ENCODE measurements at places on chromosomes 2 and 18.

GRCh38 chr18:11167778-11168177, 18.4 kb upstream of the PIEZO2 start:
- no peak for DNase-seq

GRCh38 chr18:35713545-35713944, 132.0 kb downstream of the GALNT1 start:
- no peak for DNase-seq

GRCh38 chr18:2354292-2354691, 217.0 kb downstream of the METTL4 start:
- no peak for DNase-seq

DNA sequence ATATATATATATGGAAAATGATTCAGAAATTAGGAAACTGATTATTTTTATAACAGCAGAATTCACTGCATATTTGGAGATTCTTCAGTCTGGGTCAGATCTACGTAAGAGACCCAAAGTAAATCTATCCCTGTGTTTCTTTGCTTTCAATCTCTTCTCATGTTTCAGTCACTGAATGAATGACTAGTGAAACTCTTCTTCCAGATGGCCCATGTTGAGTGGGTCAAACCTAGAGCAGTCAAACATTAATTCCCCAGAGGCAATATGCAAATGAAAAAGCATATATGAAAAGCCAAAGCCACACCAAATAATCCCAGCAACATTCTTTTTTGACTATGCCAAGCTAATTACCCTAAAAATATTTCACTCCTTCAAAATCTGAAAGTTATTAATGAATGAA, 317.3 kb downstream of the RBM43 start:
- no peak for DNase-seq

DNA sequence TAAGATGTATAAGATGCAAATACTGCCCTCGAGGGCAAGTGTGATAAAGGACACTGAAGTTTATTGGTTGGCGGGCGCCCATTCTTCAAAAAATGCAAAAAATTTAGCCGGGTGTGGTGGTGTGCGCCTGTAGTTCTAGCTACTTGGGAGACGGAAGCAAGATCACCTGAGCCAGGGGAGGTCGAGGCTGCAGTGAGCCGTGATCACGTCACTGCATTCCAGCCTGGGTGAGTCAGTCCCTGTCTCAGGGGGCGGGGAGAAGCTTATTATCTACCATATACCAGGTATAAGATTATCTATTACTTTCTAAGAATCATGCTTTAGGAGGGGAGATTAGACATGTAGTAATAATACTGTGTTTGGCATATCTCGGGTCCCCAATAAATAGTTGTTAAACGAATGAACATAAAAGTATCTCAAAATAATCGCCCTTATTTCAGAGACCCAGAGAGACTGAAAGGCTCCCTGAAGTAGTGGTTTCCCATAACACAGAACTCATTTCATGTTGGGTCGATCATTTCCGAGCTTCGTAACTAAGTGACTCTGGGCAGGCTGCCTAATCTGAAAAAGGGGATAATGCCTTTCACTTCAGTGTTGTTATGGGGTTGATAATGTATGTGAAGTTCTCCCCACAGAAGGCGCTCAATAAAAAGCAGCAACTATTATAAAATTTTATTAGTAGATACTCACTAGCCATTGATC, 1.2 kb upstream of the SELENOI start:
- DNase-seq: no peak

DNA sequence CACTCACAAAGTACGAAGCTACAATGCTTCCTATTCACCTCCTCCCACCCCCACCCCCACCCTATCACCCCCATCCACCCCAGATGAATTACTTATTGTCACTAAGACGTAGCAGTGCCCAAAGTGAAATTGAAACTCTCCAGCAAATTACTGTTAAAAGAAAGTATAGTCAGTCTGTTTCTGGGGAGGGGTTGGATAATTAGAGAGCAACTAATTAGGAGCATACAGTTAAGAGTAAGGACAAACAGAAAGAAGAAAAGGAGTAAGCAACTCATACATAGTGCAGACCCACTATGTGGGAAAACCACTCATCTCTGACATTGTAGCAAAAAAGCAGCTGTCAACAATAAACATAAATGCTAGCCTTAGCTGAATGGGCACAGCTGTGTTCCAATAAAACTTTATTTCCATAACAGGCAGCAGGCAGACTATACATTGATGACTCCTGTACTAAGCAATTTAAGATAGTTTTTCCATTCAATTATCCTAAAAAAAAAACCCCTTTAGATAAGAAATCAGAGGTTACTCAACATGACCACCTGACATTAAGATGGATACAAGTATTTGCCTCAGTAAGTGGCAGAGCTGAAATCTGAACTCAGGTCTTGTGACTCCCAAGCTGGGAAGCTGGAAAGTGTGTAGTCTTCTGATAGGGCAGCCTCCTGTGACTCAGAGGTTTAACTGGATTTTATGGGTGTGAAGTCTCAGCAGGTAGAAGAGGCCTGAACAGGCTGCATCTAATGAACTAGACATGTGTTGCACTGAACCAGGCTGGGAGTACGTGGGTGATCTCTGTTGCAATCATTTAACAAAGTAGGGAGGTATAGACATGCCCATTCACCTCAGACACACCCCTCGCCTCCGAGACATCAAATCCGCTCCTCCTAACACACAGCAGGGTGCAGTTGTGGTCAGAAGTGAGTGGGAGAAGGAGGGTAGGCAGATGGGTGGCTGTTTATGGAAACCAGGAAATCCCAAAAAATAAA, 171.8 kb upstream of the KLF7 start:
- DNase-seq: no peak

- no peak for DNase-seq
Observed at GRCh38 chr2:186575302-186575701, 14.6 kb upstream of the ITGAV start.

- DNase-seq: no peak
Observed at GRCh38 chr2:213251618-213252017, 32.6 kb upstream of the SPAG16 start.

GRCh38 chr2:217451666-217452065, 551.1 kb downstream of the TNS1 start:
- DNase-seq: no peak

DNA sequence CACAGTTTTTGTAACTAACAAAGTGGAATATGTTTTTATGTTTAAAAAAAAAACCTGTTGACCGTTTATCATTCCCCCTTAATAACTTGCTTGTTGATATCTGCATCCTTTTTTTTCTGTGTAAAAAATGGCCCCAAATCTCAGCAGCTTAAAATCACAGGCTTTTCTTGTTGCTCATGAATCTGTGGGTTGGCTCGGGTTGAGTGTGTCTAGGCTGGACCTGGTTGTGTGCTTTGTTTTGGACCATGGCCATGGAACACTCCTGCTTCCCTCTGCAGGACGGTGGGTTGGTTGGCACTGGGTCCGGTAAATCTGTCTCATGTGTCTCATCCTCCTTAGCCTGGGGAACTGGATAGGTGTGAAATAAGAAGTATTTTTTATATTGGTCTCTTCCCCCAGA, 139.0 kb upstream of the LINC00305 start:
- no peak for DNase-seq

DNA sequence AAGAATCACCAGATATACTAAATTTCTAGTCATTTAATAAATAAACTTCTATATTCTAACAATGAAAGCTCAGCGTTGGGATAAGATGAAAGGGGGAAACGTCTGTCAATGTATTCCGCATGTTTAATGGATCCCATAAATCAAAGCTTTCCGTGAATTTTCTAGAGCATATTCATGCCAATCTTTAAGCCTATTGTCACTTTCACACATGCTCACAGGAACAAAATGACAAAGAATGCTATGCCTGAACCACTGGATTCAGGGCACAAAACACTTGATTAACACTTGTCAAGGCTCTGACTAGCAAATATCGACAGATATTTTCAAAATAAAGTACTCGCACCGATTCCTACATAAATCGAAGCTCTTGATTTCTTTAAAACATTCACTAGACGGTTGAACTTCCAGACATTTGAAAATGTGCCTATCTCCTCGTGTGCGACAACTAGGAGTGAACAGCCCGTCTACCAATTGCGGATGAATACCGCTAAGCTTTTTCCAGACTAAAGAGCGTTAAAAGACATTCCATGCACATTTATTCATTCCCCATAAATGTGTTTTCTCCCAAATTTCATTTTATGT, 1.8 kb downstream of the TLK1 start:
- DNase-seq: no peak

- DNase-seq: no peak
Observed at GRCh38 chr2:208999911-209000310, 423.9 kb upstream of the MAP2 start.

- no peak for DNase-seq
Observed at GRCh38 chr2:136239079-136239685, 121.2 kb upstream of the CXCR4 start.

GRCh38 chr2:74474899-74475298, 2.4 kb upstream of the MRPL53 start:
- peak; percentile 37 for DNase-seq

- no peak for DNase-seq
Observed at GRCh38 chr18:49630246-49630699, 68.4 kb downstream of the LIPG start.

DNA sequence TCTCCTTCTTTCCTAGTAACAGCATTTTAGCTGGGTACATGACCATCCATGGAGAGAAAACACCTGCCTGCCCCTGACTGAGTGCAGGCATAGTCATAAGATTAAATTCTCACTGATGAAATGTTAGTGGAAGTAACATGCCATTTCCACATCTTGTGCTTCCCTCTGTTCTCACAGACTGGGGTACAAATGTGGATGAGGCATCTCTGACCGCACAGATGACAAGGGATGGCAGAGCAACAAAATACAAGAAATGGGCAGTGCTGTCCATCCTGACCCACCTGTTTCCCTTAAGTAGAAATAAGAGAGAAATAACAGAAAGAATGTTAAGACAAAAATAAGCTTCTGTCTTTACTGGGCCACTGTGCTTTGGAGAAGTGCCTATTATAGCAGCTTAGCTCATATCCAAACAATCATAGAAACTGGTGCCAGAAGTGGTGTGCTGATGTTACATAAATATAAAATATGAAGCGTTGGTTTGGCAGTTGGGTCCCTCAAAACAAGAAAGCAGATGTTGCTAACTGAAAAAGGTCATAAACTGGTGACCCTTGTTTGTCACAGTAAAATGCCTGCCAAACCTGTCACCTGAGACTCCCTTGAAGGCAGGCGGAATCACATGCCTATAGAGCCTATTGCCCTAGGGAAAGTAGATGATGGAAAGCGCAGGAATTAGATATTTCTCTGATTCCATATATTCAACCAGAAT, 72.4 kb upstream of the CCDC150 start:
- no peak for DNase-seq

DNA sequence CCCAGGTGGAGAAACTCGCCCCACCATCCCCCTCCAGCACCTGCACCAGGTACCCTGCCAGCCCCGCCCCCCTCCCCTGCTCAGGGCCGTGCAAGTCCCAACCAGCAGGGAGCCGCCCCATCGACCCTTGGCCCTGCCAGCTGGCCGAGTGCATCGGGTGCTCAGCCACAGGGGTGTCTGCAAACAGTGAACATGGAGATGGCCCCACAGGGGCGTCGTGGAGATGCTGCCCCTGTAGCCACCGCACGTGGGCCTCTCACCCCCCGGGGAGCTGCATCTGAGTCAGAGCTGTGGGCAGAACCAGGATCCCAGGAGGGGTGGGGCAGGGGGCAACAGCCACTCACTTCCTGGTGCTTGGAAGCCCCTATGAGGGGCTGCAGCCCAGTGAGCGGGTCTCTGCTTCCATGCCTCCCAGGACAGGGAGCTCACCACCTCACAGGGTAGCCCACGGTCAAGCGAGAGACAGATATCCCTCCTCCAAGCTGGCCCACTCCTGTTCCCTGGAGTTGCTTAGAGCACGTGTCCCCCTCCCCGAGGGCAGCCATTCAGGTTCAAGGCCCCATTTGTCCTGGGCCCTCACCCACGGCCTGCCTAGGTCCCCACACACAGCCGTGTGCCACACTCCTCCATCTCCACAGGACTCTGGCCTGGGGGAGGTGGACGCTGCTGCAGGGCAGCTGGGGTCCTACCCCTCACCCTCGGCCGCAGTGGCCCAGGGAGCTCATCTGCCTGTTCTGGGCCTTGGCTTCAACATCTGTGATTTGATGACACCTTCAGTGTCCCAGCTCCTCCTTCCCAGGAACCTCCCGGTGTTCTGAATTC, 1.1 kb upstream of the MAB21L4 start:
- DNase-seq: no peak

DNA sequence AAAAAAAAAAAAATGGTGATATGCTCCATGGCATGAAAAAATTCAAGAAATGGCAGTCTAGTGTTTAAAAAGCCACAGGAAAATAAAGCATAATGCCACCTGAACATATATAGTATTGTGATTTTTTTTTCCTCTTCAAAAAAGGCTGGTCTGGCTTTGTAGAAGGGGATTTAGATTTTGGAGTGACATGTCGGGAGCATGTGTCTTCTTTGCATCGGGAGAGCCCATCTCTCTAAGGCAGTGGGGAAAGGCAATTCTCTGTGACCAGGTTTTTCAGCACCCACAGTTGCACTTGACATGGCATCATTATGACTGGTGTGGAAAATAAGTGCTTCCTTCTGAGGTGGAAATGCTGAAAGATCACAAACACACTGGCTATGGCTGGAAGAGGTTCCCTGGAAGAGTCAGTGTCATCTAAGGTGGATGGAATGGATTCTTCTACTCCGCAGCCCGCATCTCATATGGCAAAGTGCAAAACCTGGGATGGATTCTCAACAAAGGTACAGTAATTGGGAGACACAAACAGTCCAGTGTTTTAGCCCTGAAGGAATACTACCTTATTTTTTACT, 172.5 kb downstream of the AGAP1 start:
- DNase-seq: peak; percentile 52

DNA sequence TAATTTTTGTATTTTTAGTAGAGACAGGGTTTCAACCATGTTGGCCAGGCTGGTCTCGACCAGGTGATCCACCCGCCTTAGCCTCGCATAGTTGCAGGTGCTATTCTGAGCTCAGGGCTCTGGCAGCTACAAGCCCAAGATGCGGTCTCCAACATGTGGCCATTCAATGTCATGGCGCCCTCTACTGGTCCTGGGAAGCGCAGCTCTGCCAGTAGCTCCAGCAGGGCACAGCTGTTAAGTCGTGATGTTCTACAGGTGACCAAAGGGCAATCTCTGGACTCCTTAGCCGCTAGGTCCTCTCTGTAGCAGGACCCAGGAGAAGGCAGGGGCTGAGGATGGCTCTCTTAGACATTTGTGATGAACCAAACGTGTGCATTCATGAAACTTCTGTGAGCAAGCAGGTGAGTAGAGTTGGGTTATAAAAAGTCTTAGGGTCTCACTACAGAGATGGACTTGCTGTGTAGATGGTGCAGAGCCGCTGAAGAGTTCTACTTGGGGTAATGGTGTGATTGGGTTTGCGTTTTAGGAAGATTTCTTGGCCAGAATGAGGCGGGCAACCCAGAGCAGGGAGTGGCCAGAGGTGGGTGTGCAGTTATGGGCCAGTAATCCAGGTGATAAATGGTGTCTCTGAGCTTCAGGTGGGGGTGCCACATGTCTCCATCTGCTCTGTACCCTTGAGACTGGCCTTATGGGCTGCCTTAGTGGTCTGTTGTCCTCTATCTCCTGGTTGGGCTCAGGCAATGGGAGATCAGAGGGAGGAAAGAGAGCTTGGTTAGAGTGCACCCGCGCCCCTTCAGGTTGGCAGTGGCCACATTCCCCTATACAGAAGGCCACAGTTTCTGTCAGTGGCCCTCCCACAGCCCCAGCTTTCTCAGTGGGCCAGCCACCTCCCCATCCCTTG, 31.0 kb downstream of the IL37 start:
- peak; percentile 85 for DNase-seq
